ENCODE measurements at places on chromosomes 16 and 17.

DNA sequence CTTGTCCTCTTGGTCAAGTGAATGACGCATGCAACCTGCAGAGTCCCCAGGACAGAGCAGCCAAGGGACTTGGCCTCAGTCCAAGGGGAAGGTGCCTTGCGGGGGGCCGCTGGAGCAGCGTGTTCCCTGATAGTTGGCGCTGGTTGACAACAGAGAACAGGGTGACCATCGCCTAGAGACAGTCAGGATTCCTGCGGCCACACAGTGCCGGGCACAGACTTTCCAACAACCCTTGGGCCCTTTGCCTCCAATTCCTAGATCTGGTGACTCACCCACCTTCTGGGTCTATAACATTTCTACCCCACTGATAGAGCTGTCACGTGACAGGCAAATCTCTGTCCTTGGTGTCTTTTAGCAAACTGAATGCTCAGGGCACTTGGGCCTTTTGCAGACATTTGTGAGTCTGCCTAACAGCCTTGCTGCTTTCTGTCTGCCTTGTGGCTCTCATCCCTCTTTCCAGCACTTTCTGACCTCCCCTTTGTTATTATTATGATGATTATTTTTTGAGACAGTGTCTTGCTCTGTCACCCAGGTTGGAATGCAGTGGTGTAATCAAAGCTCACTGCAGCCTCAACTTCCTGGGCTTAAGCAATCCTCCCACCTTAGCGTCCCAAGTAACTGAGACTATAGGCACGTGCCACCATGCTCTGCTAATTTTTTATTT, 11.9 kb upstream of the TEDC2 start:
- no peak overlapping the region for H3K27ac ChIP-seq
- H3K4me3 ChIP-seq, result no peak overlapping the region

GRCh38 chr17:39939588-39940419, 12.3 kb downstream of the LRRC3C start:
- peak overlapping the region; percentile 80 for H3K27ac ChIP-seq
- no peaks in the 10 kb centered on the region for H3K4me1 ChIP-seq
- DNase-seq, result no peak
- no peaks in the 10 kb centered on the region for H3K27me3 ChIP-seq
- no peak overlapping the region for H3K4me3 ChIP-seq

GRCh38 chr17:79960788-79961522, 74.7 kb downstream of the TBC1D16 start:
- no peak for DNase-seq
- H3K4me1 ChIP-seq, result no peaks in the 10 kb centered on the region
- H3K4me3 ChIP-seq, result no peak overlapping the region
- no peaks in the 10 kb centered on the region for H3K36me3 ChIP-seq
- no peaks in the 10 kb centered on the region for H3K27me3 ChIP-seq

DNA sequence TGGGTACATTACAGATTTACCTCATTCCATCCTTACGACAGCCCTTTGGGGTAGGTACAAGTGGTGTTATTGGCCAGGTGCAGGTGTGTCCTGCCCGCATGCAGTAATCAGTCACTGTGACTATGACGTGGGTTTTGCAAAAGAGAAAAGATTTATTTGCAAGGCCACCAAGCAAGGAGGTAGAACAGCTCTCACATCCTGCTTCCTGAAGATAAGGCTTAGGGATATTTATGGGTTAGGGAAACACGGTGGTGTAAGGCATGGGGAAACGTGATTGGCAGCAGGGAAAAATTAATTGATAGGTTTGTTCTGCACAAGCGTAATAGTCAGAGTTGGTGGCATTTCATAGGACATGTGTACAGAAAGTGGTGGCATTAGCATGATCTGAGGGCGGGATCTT, 214.8 kb downstream of the PARN start:
- H3K36me3 ChIP-seq, result no peaks in the 10 kb centered on the region
- no peak for DNase-seq
- H3K27me3 ChIP-seq, result no peaks in the 10 kb centered on the region
- H3K4me1 ChIP-seq, result no peaks in the 10 kb centered on the region
- H3K4me3 ChIP-seq, result no peak overlapping the region
- no peak overlapping the region for H3K27ac ChIP-seq

GRCh38 chr17:29588562-29589411, 661 bp downstream of the GIT1 start:
- no peak for DNase-seq
- H3K4me3 ChIP-seq, result peak overlapping the region; percentile 78
- no peaks in the 10 kb centered on the region for H3K27me3 ChIP-seq
- peaks cover 7% of the 10 kb centered on the region for H3K4me1 ChIP-seq

DNA sequence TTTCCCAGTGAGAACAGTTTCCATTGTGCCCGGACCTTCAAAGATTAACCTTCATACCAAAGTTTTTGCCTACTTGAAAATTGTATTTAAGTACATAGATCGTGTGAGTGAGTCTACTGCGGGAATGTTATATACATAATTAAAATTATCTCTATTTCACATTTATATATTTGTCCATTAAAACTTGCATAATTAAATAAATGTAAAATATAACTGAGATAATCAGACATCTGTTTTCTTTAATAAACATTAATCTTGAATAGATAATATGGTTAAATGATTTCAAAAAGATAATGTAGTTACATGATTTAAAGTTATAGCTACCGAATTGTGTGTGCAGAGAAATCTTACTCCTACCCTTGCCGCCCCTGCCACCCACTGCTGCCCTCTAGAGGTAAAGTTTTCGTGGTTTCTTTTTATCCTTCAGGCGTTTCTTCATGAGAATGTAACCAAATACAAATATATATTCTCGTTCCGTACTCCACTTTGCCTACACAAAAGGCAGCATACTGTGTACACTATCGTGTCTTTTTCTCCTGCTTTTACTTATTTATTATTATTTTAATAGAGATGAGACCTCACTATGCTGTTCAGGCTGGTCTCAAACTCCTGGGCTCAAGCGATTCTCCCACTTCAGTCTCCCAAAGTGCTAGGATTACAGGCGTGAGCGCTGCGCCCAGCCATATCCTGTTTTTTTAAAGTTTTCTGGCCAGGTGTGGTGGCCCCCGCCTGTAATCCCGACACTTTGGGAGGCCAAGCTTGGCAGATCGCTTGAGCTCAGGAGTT, 35.6 kb downstream of the RPA1 start:
- no peaks in the 10 kb centered on the region for H3K27me3 ChIP-seq
- no peak overlapping the region for H3K27ac ChIP-seq
- no peak for DNase-seq
- H3K4me3 ChIP-seq, result no peak overlapping the region
- no peaks in the 10 kb centered on the region for H3K4me1 ChIP-seq

GRCh38 chr17:2691069-2691871, 20.3 kb downstream of the CLUH start:
- H3K36me3 ChIP-seq, result peaks cover 3% of the 10 kb centered on the region
- DNase-seq, result peak; percentile 47
- H3K4me1 ChIP-seq, result no peaks in the 10 kb centered on the region
- H3K4me3 ChIP-seq, result no peak overlapping the region
- H3K27me3 ChIP-seq, result no peaks in the 10 kb centered on the region
- H3K27ac ChIP-seq, result no peak overlapping the region

DNA sequence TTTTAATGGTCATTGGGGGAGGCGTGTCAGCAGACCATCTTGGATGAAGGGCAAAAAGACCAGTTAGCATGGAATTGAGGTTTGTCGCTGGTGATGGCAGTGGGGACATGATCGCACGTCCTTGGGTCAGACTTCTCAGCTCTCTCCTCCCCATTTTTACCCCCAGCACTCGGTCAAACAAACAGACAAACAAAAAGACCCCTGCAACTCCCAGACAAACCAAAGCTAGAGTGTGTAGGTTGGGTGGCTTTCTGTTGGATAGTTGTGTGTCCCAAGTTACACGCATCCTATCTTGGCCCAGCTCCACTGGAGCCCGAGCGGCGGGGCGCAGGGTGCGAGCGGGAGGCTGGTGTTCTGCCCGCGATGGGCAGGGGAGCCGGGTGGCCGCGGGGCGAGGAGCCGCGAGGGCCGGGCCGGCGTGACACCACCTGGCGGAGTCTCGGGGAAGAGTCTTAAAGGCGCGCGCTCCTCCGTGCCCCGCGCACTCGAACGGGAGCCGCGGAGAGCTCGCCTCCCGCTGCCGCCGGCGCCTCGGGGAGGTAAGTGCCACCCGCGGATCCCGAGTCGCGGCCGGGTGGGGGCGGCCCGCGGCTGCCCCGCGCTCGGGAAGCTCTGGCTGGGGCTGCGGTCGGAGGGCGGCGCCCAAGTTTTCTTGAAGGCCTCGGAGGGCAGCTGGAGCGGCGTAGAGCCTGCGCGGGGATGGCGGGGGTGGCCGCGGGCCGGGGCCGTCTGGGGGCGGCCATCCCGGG, 18.5 kb upstream of the NTN1 start:
- H3K27ac ChIP-seq, result no peak overlapping the region
- H3K27me3 ChIP-seq, result no peaks in the 10 kb centered on the region
- DNase-seq, result no peak
- peaks cover 11% of the 10 kb centered on the region for H3K4me1 ChIP-seq
- H3K4me3 ChIP-seq, result peak overlapping the region; percentile 72

DNA sequence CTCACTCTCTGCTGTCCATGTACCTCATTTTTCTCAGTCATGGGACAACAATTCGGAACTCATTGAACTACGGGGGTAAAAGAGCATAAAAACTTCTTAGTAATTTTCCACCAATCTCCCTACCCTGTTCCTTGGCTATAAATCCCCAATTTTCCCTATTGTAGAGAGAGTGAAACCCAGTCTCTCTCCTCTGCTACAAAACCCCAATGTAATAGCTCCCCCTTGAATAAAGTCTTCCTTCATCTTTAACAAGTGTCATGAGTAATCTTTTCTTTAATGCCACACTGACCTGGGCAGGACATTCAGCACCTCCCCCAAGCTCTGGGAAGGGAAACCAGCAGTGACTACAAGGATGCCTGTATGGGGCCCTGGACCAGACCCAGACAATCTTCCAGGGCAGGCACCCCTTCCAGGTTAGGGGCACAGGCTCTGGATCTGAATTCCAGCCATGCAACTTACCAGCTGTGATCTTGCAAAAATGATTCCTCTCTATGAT, 10.2 kb upstream of the EIF1 start:
- no peaks in the 10 kb centered on the region for H3K36me3 ChIP-seq
- H3K4me3 ChIP-seq, result peak overlapping the region; percentile 57
- no peaks in the 10 kb centered on the region for H3K27me3 ChIP-seq
- no peak for DNase-seq
- H3K4me1 ChIP-seq, result no peaks in the 10 kb centered on the region

DNA sequence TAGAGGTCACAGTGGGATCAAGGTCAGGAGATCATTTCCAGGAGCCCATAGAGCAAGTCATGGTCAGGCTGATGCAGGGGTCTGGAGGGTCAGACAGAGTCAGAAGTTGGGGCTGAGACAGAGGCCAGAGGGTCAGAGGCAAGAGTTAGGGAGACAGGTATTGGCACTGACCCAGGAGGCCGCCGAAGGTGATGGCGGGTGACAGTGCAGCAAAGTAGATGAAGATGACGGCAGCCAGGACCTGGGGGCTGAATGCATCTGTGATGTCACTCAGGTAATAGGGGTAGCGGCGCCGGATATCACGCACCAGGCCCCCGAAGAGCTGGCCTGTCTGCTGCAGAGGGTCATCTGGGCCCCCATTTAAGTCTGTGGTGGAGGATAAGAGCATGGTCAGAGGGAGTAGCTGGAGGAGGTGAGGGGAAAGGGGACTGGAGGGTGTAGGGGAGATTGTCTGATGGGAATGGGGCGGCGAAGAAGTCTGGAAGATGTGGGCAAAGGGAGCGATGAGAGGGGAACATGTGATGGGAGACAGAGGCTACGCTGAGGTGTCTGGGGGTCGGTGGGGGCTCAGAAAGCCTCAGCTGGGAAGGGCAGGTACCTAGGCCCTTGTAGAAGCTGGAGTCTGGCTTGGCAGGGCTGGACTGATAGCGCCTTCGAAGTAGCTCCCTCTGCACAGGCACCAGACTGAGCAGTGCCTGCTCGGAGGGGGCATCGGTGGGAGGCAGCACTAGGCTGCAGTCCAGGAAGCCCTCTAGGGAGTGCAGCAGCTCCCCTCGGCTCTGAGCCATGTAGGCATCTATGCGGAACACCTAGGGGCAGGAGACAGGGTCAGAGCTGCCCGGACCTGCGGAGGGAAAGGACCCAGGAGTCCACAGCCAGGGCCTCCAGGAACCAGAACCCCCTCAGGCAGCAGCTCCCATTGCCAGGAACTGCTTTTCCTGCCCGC, 9.8 kb downstream of the SLC4A1 start:
- DNase-seq, result no peak
- no peaks in the 10 kb centered on the region for H3K4me1 ChIP-seq

DNA sequence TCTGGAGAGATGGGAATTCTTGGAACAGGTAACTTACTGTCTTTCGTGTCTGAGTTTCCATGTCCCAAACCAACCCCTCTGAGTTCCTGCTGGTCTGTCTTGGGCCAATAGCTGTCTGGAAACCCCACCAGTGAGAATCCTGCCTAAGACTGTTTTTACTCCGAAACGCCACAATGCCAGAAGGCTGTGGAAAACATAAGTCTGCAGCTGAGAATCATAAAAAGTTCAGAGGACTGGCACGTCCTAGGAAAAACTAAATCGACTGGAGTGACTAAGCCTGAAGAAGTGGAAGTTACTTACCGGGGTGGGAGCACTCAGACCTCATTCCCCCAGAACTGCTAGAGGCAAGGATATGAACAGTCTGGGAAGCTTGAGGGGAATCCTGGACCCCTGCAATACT, 13.3 kb downstream of the LRRC75A start:
- DNase-seq, result no peak
- peaks cover 3% of the 10 kb centered on the region for H3K4me1 ChIP-seq
- no peak overlapping the region for H3K27ac ChIP-seq

- DNase-seq, result no peak
- H3K27me3 ChIP-seq, result peaks cover 9% of the 10 kb centered on the region
Observed at GRCh38 chr16:68445458-68445857, 2.9 kb downstream of the SMPD3 start.

DNA sequence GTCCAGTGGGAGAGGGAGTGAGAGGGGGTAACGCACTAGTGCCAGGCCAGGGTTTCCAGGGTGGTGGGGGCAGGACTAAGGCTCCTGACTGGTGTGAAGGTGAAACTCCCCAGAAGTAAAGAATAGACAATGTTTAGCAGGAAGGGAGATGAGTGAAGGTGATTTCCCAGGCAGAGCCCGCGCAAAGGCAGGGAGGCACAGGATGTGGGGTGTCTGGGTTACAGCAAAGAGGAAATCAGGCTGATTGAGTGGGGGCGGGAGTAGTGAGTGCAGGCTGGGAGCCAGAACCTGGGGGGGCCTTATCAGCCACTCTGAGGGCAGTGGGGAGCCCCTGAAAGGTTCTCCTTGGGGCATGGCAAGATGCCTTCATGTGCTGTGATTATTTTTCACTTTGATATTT, 167.5 kb downstream of the UTP18 start:
- no peak for DNase-seq
- H3K4me3 ChIP-seq, result no peak overlapping the region
- H3K36me3 ChIP-seq, result no peaks in the 10 kb centered on the region
- H3K27me3 ChIP-seq, result no peaks in the 10 kb centered on the region
- H3K4me1 ChIP-seq, result no peaks in the 10 kb centered on the region

DNA sequence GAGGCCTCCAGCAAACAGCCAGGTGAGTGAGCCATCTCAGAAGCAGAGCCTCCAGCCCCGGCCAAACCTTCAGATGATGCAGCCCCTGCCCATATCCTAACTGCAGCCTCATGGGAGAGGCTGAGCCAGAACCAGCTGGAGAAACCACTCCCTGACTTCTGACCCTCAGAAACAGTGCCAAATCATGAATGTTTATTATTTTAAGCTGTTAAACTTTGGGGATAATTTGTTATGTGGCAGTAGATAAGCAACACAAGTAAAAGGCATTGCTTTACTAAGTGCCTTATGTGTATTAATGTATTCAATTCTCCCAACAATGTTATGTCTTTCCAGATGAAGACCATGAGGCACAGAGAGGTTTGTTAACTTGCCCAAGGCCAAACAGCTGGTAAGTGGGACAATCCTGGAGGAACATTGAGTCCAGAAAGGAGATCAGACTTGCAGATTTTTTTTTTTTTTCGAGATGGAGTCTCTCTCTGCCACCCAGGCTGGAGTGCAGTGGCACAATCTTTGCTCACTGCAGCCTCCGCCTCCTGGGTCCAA, 59.6 kb downstream of the SOCS1 start:
- no peak overlapping the region for H3K27ac ChIP-seq
- H3K27me3 ChIP-seq, result no peaks in the 10 kb centered on the region
- no peaks in the 10 kb centered on the region for H3K36me3 ChIP-seq
- no peak overlapping the region for H3K4me3 ChIP-seq
- DNase-seq, result no peak
- no peaks in the 10 kb centered on the region for H3K4me1 ChIP-seq
